Choroid plexus epithelial cell (primary cell): ENCODE measurements at places on chromosomes 12 and 14.

GRCh38 chr12:5480938-5481303 is 49.0 kb downstream of the NTF3 start:
- DNase-seq: no peak

GRCh38 chr12:47747126-47747525 is 11.6 kb downstream of the RAPGEF3 start:
- no peak for DNase-seq

DNA sequence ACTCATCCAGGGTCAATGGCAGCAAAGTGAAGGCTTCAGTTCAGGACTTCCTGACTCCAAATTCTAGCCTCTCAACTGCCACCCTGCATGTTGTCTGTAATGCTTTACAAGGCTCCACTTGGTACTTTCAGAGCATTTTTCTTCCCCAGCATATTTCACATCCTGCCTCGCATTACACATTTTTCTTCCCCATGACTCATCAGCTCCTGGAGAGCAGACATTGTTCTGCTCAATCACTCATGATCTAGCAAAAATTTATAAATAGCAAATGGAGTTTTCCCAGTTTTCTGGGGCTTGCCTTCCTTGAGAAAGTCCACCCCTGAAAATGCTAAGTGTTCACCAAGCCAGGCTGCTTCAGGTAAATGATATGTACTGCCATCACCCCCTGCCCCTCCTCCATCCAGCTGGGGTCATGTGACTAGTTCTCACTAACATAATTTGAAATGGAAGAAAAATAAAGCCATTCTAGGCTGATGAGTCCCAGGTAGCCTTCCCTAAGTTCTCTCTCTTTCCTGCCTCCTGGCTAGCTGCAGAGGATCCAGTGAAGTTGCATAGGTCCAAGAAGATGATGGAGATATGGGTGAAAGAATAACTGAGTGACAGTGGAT is 69.4 kb downstream of the ARMH4 start:
- peak; percentile 93 for DNase-seq

DNA sequence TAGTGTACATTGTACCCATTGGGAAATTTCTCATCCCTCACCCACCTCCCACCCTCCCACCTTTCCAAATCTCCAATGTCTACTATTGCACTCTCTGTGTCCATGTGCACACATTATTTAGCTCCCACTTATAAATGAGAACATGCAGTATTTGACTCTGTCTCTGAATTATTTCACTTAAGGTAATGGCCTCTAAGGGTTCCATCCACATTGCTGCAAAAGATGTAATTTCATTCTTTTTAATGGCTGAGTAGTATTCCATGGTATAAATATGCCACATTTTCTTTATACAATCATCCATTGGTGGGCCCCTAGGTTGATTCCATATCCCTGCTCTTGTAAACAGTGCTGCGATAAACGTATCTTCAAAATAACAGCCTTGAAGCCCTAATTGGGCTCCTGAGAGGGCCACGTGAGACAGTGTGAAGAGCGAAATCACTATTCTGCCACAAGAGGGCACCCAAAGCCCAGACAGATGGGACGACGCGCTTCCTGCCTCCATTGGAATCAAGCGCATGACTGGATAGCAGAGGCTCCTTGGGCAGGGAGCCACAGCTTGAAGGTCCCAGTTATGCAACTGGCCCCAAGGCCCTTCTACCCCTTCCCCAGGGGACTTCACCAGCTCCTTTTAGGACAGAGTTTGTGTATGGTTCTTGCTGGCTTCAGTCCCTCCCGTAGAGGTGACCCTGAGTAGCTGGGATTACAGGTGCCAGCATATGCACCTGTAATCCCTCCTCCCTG is 21.3 kb upstream of the CD27 start:
- peak; percentile 96 for DNase-seq

GRCh38 chr14:106508216-106508615 is 981.8 kb downstream of the TMEM121 start:
- no peak for DNase-seq

- no peak for DNase-seq
Measured at GRCh38 chr12:124742678-124743077, 121.0 kb downstream of the SCARB1 start.

DNA sequence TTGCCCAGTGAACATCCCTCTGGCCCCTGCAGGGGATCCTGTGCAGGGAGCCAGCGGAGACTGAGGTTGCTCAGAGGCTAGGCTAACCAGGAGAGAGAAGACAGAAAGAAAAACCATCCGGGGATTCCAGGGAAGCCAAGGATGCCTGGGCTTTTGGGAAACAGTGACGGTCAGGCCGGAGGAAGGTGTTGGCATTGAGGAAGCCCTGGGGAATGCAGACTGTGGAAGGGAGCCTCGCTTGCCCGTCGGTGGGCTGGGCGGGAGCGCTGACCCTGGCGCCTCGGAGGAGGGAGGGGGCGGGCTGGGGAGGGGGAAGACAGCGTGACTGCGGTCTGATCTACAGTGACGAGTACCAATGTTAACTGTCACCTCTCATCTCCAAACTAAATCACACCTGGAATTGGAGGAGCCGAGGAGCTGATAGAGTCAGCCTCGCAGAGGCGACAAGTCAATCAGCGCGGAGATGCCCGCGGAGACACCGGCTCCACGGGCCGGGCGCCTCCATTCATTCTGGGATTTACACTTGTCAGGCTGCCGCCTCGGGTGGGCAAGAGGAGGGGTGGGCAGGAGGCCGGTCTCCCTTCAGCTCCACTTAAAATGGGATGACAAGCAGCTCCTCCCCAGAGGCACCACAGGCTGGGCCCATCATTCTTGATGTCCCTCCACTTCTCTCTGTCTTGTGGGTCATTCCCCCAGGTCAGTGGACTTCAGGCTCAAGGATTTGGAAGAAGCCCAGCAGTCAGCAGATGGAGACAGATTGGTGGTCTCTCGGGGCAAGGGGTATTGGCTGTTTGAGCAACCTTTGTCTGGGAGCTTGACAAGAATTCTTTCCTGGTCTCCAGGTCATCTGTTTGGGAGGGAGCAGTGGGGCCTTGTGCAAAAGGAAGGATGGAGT is 20.4 kb upstream of the GPATCH2L start:
- DNase-seq: no peak

- DNase-seq: no peak
Measured at GRCh38 chr14:88016768-88017167, 11.8 kb downstream of the GPR65 start.

DNA sequence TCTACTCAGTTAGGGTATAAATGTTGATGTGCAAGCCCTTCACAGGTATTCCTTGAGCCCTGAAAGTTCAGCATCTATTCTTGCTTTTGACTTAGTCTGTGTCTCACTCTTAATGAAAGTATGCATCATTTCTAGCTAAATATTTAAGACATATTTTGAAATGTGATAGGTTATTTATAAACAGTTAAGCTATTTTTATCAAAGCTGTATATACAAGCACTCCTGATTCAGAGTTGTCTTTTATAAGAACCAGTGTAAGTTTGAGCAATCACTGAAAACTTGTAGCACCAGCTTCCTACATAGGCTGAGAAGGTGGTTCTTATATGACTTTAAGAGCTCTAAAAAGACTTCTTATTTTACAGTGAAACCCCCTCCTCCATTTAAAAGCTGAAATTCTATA is 98.6 kb downstream of the MYF5 start:
- no peak for DNase-seq

DNA sequence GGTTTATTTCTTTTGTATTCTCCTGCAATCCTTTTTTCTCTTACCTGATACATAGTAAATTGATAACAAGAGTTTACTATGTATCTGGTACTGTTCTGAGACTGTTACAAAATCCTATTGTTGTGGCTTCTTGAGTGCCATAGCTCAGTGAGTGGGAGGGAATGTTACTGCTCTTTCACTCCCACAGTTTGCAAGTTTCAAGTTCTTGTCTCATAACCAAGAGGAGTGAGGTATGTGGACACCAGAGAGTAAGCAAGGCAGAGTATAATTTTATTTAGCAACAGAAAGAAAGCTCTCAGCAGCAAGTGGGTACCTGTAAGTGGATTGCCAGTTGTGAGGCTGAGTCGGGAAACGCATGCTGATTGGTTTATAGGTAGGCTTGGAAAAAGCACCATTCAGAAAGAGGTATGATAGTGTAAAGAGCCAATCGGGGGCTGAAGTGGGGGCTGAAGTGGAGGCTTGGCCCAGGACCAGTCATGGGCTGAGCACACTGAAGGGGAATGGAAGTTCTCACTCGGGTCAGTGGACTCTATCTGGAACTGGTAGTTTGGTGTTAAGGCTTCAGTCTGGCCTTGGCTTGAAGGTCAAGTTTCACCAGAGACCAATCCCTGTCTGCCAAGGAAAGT is 850.8 kb downstream of the TMTC2 start:
- peak; percentile 4 for DNase-seq

DNA sequence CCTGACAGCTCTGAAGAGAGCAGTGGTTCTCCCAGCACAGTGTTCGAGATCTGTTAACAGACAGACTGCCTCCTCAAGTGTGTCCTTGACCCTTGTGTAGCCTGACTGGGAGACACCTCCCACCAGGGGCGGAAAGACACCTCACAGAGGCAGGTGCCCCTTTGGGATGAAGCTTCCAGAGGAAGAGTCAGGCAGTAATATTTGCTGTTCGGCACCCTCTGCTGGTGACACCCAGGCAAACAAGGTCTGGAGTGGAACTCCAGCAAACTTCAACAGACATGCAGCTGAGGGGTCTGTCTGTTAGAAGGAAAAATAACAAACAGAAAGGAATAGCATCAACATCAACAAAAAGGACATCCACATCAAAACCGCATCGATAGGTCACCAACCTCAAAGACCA is 21.6 kb upstream of the ABCC9 start:
- no peak for DNase-seq

- DNase-seq: peak; percentile 55
Measured at GRCh38 chr14:88481794-88482193, 73.0 kb downstream of the PTPN21 start.

- DNase-seq: no peak
Measured at GRCh38 chr14:66233591-66233990, 252.6 kb upstream of the CCDC196 start.

DNA sequence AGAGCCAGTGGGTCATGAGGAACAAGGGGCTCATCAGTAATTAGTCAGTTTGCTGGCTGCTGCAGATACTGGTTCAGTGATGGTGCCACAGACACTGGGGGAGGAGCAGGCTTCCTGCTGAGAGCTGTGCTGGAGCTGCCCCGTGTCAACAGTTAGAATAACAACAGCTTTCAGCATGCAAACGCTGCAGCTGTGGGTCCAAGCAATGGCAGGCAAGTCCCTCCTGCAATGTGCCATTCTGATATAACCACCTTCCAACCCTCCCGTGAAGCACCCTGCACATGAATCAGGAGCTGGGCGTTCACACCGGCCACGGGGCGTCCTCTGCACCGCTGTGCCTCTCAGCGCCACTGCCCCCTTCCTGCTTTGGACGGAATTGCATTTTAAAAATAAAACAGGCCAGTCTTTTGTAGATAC is 258.4 kb upstream of the SFSWAP start:
- no peak for DNase-seq

- no peak for DNase-seq
Measured at GRCh38 chr14:68473069-68473468, 319.8 kb downstream of the ZFP36L1 start.

- no peak for DNase-seq
Measured at GRCh38 chr12:120977531-120978295, 630 bp upstream of the HNF1A start.
